Activated CD4-positive, alpha-beta T cell treated with anti-CD3 and anti-CD28 coated beads, Interleukin-2, amount 50 U/mL, for 1 hour (primary cell): ENCODE measurements at places on chromosomes 3 and 15.
A peak's percentile ranks its signal among the peaks of the same experiment; 100 is the strongest.

- no peak for DNase-seq
Observed at GRCh38 chr15:36831904-36832287, 252.5 kb downstream of the CDIN1 start.

DNA sequence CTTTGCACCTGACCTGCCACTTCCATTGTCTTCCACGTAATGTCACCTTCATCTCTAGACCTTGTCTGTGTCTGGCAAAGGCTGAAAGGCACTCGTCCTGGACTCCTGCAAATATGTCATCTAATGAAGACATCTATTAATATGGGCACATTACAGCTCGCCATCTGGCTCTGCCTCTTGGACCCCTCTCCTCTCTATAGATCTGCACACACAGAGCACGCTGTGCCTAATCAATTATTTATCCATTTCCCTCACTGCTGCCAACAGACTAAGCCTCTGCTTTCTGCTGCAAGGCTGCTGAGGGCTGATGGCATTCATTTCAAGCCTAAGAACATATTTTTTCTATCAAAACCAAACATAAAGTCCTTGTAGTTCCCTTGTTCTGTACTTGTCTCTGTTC is 573.0 kb downstream of the TUSC7 start:
- DNase-seq: no peak

- no peak for DNase-seq
Observed at GRCh38 chr3:124397088-124397487, 333.2 kb upstream of the UMPS start.

DNA sequence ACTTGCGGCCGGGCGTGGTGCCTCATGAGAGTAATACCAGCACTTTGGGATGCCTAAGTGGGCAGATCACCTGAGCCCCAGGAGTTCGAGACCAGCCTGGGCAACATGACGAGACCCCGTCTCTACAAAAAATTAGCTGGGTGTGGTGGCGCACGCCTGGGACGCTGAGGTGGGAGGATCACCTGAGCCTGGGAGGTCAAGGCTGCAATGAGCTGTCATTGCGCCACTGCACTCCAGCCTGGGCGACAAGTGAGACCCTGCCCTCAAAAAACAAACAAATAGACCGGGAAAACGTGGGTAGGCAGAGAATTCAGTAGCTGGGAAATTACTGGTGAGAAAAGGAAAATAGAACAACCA is 667 bp downstream of the UMPS start:
- no peak for DNase-seq

- no peak for DNase-seq
Observed at GRCh38 chr3:36379872-36380220, 458 bp upstream of the STAC start.

- DNase-seq: no peak
Observed at GRCh38 chr15:77342807-77343206, 77.1 kb downstream of the PEAK1 start.

DNA sequence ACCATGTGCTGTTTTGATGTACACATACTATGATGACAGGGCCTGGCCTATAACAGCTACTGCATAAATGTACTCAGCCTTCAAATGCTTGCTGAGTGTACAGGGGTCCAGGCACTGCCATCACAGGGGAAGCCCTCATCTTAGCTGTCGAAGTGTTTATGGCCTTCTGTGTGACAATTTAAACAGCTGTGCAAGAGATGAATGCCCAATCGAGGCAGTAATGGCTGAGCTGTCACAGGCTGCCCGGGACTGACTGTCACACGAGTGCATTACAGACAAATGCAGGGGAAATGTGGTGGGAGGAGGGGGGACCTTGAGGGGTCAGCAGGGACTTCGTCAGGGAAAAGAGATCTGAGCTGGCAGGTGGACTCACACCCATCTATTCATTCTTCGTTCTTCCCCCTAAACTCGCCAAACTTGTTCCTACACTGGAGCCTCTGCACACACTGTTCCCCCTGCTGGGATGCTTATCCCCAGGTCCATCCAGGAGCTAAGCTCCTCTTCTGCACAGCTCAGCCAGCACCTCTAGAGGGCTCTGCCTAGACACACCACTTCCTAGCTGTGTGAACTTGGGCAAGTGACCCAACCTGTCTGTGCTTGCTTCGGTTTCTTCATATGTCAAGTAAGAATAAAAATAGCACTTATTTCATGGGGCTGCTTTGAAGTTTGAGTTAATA is 156.2 kb upstream of the IQSEC1 start:
- no peak for DNase-seq

GRCh38 chr3:34948517-34948916 is 690.8 kb upstream of the ARPP21 start:
- DNase-seq: no peak

GRCh38 chr3:126963261-126964190 is 19.4 kb upstream of the PLXNA1 start:
- DNase-seq: no peak

DNA sequence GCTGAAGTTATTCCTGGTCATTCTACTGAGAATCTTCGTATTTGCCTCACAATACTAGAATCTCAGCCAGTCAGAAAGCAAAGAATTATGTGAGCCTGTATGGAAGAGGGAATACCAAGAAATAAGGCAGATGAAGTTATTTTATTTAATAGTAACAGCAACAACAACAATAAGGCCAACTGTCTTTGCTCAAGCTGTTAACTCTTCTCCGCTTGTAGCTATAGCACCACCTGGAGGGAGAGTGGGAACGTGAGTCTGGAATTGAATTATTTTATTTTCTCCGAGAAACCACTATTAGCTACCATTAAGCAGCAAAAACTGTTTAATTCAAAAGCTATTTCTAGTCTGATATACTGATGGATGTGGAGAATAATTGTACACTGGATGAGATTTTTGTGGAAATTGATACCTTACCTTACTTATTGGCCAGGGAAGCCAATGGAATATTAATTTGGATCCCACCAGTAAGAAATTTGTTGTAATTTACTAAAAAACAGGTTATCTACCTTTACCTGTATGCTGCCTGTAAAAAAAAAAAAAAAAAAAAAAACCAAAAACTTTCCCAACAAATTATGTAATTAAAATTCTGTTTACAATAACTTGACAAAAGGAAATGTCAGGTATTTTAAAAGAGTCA is 50.1 kb downstream of the CALML4 start:
- DNase-seq: peak; percentile 11

- DNase-seq: no peak
Observed at GRCh38 chr3:83011481-83011880, 1250.0 kb upstream of the GBE1 start.

DNA sequence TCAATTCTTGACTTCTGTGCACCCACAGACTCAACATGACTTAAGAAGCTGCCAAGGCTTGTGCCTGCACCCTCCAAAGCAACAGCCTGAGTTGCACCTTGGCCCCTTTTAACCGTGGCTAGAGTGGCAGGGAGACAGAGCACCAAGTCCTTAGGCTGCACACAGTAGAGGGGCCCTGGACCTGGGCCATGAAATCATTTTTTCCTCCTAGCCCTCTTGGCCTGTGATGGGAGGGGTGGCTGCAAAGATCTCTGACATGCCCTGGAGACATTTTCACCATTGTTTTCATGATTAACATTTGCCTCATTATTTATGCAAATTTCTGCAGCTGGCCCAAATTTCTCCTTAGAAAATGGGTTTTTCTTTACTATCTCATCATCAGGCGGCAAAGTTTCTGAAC is 836.8 kb downstream of the ZPLD1 start:
- DNase-seq: no peak

- no peak for DNase-seq
Observed at GRCh38 chr3:17179381-17180205, 294.8 kb downstream of the PLCL2 start.

- DNase-seq: no peak
Observed at GRCh38 chr3:134145183-134145582, 105.5 kb downstream of the RYK start.

DNA sequence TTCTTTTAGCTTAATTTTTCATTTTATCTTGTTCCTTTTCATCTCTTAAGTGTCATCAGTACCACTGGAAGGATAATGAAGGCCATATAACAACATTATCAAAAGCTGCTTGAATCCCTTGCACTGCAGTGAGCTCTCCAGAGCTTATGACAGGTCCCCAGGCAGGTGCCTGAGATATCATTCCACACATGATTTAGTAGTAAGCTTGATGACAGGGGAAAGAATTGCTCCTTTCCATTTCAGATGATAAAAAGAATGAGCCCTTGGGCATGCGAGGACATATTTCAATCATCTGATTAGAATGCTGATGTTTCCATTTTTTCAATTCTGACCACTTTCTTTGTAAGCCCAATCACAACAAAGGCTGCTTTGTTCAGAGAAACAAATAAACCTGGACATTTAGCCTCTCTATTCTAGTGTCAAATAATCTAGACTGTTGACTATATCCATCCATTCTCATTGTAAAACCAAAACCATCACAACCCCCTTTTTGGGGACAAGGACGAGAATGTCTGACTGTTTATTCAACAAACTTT is 567.8 kb downstream of the IGSF11 start:
- DNase-seq: no peak

- DNase-seq: no peak
Observed at GRCh38 chr3:38522002-38522401, 25.9 kb downstream of the EXOG start.

GRCh38 chr3:8524249-8524648 is 22.6 kb downstream of the LMCD1 start:
- no peak for DNase-seq

DNA sequence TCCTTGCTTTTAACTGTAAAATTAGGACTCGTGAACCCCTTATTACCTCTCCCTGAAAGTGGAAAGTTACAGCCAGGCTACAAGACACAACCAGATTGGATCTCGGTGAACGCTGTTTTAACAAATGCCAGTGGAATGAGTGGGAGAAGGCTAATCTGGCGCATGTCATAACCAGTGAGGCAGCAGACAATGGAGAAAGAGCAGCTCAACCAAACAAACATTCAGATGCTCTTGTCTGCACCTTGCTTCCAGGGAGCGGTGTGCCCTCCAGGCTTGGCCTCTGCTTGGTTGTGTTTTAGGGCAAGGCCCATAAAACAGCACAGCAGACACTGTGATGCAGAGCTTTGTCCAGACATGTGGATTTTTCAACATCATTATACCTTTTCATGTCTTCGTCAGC is 45.9 kb upstream of the ATP1B3 start:
- DNase-seq: no peak

GRCh38 chr3:181790561-181790960 is 78.8 kb downstream of the SOX2 start:
- DNase-seq: no peak

DNA sequence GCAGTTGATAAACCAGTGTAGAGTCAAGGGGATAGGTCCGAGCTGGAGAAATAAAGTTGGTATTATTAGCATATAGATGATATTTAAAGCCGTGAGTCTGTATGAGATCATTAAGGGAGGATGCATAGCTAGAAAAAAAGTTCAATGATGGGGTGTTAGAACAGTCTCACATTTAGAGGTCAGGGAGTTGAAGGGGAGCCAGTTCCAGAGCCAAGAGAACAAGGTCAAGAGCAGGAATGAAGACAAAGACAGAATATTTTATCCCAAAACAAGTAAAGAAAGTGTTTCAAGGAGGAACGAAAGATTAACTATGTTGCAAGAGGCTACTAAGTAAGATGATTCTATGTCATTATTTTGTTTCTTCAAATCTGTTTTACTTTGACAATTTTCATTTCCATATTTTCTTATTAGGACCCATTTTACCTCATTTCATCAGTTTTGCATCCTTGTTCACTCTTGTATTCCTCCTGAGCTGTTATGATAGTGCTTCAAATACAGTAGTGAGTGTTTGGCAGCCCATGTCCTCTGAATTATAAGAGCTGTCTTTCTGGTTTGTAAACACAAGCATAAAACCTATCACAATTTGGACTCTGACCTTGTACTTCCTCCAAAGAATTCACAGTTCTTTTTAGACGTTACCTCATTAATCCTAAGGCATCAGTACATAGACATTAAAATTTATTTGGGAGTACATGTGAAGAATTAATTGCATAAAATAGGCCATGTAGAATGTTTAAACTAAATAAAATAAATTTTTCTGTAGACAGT is 695.7 kb upstream of the NECTIN3 start:
- no peak for DNase-seq

DNA sequence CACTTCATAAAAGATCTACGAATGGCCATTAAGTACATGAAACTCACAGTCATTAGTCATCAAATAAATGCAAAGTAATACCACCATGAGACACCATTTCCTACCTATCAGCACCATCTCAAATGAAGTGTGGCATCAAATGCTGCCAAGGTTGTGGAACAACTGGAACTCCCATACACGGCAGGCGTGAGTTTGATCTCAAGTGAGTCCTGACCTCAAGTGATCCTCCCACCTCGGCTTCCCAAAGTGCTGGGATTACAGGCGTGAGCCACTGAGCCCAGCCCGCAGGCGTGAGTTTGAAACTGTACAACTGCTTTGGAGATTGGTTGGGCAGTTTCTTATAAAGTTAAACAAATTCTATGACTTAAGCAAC is 28.8 kb upstream of the HDAC11 start:
- DNase-seq: peak; percentile 18

GRCh38 chr3:132180337-132180791 is 136.8 kb upstream of the ACP3 start:
- DNase-seq: no peak

GRCh38 chr15:66622591-66623022 is 56.8 kb upstream of the LCTL start:
- no peak for DNase-seq

DNA sequence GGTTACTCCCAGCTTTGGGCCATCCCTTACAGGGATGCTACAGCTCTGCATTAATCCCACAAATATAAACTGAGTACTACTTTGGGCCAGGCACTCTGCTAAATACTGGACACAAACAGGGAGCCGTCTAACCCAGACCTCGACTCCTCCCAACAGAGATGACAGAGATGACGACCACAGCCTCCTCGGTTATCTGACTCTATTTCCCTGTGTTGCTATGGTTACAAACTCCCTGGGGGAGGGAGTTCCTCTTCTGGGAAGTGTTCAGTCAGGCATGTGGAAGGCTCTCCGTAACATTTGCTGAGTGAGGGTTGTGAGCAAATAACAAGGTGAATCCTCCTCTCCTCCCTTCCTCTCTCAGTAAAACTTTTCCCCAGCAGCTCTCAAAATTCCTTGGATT is 6.7 kb upstream of the CMTM7 start:
- DNase-seq: no peak

DNA sequence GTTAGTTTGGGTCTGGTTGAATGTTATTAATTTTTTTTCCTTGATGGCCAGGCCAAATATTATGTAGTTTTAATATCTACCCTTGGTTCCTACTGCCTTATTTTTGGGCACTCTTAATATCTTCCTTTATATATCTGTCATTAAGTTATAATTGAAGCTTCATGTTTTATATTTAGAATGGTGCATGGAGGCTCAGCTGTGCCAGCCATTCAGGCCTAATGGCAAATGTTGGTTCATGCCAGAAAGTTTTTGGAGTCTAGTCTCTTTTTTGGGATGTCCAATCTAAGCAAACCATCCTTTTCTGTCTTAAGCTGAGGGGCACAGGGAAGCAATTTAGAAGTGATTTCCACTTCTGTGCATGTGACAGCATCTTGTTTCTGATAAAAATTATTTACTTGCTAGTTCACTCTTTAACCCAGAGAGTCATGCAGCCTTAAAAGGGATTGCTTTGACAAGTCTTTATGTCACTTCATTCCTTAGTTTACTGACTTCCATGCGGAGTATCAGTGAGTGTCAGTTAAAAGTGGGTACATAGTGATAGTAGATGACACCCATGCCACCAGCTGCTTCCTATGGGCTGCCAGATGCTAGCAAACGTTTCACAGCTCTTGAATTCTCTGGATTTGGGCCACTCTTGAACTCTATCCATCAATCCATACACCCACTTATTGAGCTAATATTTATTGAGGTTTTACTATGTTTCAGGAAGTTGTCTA is 33.0 kb downstream of the MITF start:
- DNase-seq: no peak

- DNase-seq: no peak
Observed at GRCh38 chr3:178777718-178778411, 241.6 kb downstream of the KCNMB2 start.

GRCh38 chr3:148727231-148727630 is 29.5 kb downstream of the AGTR1 start:
- DNase-seq: no peak
